ENCODE measurements at places on chromosomes 16 and 17.
A peak's percentile ranks its signal among the peaks of the same experiment; 100 is the strongest.

- DNase-seq: no peak
Measured at GRCh38 chr16:59573528-59574271, 839.6 kb upstream of the GOT2 start.

GRCh38 chr16:79740252-79740651, 139.7 kb upstream of the MAF start:
- DNase-seq: no peak

- DNase-seq: peak; percentile 96
Measured at GRCh38 chr16:66408163-66409048, 18.7 kb upstream of the BEAN1 start.

DNA sequence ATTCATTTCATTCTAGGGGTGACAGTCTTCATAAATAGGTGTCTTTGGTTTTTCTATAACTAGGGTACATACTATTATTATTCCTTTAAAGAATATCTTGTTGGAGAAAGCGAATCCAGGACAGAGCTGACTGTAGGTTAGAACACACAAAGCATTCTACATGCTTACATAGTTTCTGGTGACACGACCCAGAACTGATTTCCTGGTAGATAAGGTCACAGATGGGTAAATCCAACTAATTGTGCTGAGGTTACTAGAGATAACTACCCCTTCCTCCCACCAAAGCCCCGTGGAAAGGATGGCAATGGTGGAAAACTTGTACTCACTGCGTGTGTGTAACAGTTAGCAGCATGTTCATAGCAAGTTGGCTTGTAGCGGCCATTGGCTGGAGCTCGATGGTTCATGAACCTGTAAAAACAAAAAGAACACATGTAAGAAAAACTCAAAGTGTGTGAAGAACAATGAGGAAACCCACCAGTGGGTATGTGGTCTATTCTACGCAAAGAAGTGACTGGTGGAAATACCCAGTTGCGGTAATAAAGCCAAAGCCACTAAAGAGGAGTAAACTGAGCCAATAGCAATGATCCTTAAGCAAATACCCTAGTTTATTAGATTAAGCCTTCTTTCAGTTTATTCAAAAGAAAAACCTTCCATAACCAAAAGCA, 7.7 kb downstream of the MMD start:
- no peak for DNase-seq

DNA sequence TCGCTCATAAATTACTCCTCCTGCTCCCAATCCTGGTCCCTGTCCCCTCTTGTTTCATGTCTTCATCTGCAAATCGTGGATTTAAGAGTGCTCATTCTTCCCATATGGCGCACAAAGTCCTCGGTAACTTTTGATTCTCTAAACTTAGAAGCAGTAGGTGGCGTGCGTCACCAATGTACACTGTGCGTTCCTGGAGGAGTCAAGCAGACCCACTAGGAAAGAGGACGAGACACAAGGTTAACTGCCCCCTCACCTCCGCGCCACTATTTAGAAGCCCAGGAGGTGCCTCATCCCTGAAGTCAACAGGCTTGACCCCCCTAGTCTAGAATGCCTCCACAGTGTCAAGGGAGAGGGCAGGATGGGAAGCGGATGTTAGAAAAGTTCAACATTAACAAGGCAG, 2.9 kb downstream of the SLC13A5 start:
- no peak for DNase-seq

DNA sequence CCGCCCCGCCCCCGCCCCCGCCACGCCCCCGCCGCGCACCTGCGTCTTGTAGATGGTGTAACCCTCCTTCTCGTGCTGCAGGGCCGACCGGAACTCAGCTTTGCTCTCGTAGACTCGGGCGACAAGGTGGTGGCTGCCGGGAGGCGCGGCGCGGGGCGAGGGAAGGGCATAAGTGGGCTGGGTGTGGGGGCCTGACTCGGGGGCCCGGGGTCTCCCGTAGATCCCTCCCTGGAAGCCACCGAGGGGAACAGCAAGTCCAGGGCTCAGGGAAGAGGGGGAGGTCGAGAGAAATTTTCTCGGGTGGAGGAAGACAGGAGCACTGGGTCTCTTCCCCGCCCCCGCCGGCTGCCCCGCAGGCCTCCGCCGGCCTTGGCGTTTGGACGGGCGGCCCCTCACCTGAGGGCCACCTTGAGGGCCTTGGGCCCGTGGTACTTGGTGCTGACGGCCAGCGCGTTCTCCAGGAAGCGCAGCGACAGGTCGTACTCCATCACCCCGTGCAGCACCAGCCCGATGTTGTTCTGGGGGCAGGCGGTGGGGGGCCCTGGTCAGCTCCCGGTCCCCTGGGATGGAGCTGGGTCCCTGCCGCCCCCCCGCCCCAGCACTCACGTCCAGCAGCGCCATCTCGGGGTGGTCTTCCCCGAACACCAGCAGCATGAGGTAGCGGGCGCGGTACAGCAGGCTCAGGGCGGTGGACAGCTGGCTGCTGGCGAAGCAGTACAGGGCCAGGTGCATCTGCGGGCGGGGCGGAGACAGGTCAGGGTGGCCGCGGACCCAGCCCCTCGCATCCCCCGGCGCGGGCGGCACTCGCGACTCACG, 19.4 kb downstream of the CLUH start:
- DNase-seq: no peak

- no peak for DNase-seq
Measured at GRCh38 chr16:85872734-85873133, 26.2 kb upstream of the IRF8 start.

- peak; percentile 55 for DNase-seq
Measured at GRCh38 chr17:45380991-45381390, 51.7 kb downstream of the ARHGAP27 start.

GRCh38 chr17:37506678-37507077, 17.0 kb downstream of the DUSP14 start:
- DNase-seq: peak; percentile 32

DNA sequence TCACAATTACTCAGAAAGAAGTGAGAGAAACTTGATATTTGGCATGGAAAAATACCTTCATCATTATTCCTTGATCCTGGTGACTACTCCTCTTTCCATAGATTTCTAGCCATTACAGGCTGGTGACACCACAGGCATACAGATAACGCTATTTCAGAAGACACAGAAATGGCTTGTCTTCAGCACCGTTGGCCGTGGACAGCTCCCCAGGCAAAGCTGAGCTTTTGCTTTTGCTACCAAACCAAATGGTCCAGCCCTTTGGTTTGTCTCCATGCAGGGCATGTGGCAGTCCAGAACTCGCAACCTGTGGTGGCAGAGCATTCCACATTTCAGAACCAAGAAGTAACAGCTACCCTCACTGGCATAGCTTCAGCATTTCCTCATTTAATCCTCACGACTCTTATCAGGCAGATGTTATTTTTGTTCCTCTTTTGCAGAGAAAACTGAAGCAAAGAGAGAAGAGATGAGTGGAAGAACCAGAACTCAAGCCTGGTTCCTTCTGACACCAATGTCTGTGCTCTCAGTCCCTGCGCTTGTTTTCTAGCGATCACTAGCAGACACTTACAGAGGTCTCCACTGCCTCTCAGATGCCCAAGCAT, 55.5 kb downstream of the HS3ST4 start:
- DNase-seq: peak; percentile 56

DNA sequence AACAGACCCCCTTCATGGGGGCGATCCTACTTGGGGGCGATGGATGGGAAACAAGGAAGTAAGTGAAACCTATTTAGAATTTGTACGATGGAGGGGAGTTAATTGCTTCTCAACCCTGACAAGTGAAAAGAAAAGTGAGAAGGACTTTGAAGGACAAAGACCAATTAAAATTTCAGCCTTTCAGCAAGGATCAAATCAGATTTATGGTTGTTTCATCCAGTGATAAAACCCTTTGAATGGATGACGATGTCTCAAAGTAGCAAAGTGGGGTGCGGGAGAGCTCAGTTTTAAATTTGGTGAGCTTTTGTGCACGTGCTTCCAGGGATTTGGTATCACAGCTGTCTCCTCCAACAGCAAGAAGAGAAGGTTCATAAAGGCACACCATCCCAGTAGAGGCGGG, 51.7 kb downstream of the CMIP start:
- DNase-seq: no peak

DNA sequence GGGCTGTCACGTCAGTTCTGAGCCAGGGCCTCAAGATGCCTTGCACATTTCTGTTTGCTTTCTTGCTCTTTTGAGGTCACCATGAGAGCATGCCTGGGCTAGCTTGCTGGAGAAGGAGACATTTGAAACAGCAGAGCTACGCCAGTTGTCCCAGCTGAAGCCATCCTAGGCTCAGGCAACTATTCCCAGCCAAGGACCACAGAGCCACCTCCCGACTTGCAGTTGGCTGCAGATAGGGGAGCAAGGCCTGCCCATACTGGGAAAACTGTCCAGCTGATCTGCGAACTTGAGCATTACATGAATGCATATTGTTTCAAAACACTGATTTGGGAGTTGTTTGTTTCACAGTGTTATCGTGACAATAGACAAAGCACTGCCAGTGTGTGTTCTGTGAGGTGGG, 340.8 kb downstream of the XYLT1 start:
- no peak for DNase-seq
